ENCODE measurements at places on chromosomes 13 and 19.

DNA sequence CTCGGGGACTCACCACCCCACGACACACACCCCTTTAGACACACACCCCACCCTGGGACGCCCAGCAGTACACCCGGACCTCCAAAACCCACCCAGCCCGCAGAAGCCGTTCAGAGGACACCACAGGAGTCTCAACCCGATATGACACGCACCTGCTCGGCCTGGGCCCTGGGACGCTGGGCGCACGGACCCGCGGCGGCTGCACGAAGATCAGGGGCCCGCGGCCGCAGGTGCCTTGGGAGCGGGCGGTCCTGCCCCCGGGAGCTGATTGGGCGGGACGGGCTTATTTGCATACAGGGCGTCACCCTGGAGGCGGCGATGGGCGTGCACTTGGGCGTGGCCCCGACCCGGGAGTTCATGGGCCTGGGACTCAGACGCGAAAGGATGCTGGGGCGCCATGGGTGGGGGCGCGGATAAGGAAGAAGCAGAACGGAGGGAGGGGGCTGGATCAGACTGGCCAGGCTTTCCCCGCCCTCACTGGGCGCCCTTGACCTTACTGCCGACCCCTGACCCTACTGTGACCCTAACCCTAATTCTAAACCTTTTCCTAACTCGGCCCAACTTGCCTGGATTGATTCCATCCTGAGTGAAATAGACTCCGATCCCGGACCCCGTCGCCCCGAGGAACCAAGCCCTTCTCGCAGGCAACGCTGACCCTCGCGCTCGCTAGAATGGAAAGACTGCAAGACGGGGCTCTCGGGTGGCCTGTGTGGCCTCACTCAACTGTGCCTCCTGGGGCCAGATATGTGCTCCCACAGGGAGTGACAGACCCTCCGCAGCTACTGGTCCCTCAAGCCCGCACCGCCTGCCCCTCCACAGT is at the start of gene MEF2B:
MEF2B (minus strand) TSS at position 211 of the 820 bp plus-strand sequence. CDS start 19,528 bp downstream, outside the sequence.
- DNase-seq: no peak

GRCh38 chr13:103066079-103066780 is at the start of gene SLC10A2:
Gene SLC10A2, minus strand, starts transcription at chr13:103066417. Its CDS starts 168 bp downstream, at chr13:103066249.
- no peak for DNase-seq

GRCh38 chr19:17429641-17430113 is 9.8 kb downstream of the MVB12A start:
- no peak for DNase-seq

DNA sequence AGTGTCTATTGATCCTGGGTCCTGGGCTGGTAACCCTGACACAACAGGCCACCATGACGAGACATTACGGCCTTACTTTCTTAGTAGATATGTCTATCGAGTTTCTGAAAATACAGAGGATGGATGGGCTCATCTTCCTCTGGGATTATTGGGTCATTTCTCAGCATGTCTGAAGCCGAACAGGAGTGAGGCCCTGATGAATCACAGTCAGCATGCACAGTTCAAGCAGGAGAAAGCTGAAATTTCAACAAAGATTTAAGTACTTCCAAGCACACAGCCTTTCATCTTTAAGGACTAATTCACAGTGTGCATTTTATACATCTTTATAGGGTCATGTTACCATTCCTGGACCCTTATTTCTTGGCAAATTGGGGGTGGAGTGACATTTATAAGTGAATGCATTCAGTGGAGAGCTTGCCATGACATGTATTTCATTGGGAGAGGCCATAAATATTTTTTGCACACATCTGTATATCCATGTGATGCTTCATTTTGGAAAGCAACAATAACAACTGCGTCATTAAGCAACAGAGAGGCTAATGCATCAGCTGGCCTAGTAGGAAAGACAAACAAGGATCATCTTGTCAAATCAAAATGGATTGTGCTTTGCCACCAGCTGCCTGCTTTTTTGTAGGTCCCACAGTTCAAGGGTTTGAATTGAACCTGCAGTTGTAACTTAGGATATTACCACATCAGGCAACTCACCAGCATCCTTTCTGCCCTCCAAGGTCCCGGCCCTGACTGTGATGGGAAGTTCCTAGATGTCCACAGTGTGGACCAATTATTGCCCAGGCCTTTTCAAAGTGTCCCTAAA is 143.5 kb downstream of the DNAJC15 start:
- DNase-seq: no peak

DNA sequence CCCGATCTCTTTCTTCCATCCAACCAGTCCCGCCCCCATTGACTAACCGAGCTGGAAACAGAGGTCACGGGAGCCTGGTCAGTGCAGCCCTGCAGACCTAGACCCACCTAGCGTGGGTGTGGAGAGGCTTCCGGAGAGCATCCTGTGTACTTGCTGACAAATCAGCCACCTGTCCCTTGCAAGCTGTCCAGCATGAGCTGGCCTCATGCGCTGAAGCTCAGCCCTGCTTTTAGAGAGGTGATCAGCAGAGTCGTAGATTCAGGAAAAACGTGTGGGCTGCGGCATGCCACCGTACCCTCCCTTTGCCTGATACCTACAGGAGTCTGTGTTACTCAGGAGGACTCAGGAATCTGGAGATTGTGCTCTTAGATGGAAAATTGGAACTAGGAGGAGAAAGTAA is 80.3 kb upstream of the UQCRFS1 start:
- DNase-seq: no peak

DNA sequence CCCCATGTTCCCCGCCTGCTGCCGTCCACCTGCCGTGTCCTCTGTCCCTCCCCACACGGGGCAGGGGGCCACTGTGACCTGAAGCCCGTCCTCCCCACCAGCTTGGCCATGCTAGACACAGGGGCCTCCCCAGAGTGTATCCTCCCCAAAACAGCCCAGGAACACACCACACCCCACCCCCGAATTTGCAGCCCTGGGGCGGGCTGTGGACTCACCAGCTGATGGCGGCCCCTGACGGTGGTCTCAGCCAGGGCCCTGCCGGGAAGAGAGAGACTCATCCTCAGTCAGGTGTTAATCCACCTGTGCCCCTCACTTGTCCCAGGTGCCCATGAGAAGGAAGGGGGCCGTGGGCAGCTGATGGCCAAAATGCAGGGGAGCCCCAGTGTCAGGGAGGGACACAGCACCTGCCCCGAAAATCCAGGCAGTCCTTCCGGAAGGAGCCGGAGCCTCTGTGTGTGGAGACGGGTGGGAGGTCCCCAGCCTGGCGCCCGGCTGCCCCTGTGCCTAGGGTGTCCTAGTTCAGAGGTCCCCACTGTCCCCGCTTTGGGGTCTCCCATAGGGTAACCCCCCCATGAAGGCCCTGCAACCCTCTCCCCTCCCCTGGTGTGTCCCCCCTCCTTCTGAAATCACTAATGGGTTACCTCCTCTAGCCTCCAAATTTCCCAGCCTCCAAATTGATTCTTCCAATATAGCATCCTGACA is 39.3 kb upstream of the TCF3 start:
- DNase-seq: no peak

- no peak for DNase-seq
These were observed 826.0 kb upstream of the PRR20A start for GRCh38 chr13:56314765-56315164.

- no peak for DNase-seq
These were observed 6.1 kb downstream of the FSD1 start for GRCh38 chr19:4310247-4311121.

GRCh38 chr19:11168568-11168967 is 13.0 kb upstream of the SPC24 start:
- DNase-seq: no peak

GRCh38 chr13:39586151-39586550 is 16.8 kb downstream of the LHFPL6 start:
- DNase-seq: no peak

DNA sequence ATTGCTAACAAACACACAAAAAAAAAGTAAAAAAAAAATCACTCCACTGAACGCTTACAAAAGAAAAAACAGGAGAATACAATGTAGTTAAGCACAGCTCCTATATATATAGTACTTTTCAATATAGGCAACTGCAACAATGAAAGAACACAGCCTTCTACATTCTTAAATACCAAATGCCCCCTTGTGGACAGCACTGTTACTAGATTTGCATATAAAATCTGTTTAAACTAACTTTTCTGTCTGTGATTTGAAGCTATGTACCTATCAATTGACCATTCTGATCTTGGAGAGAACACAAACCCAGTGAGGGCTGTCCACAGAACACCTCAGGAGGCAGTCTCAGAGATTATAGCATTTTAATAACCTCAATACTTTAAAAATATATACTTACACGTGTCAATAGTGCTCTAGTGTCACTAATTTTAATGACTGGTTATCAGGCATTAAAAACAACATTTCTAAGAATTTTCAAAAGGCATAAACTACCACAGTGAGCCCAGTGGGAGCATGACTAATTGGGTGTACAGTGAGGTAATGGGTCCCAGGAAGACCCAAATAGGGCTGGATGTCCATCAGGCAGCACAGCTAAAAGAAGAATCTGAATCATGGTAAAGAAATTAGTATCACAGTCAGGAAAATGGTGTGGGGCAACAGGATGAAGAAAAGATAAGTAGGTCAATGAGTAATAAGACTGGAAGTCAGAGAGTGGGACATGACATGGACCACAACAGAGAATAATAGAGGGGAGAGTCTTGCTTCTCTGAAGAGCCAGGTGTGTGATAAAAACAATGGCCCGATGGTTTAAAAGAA is 22.2 kb downstream of the CCDC169 start:
- DNase-seq: no peak

DNA sequence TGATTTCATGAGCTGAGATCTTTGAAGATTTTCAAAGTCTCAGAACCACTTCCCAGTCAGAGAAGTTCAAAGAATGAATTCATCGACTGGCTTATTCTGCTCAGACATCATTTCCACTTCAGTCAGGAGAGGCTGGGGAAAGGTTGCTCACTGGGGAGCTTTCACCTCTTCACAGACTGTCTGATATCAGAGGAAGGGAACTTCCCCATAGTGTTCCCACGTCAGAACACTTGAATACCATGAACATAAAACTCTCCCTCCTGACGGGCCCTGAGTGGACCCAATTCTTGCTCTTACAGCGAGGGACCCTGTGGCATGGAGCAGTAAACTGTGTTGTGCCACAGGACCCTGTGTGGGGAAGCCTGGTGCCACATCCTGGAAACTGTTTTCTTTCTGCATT is 492.6 kb downstream of the COG6 start:
- no peak for DNase-seq

GRCh38 chr13:79018166-79018565 is 359.2 kb upstream of the OBI1 start:
- no peak for DNase-seq

DNA sequence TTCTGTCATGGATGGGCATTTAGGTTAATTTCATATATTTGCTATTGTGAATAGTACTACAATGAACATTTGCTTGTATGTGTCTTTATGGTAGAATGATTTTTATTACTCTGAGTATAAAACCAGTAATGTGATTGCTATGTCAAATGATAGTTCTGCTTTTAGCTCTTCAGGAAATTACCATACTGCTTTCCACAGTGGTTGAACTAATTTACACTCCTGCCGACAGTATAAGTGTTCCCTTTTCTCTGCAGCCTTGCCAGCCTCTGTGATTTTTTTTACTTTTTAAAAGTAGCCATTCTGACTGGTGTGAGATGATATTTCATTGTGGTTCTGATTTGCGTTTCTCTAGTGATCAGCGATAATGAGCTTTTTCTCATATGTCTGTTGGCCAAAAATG is 6.5 kb downstream of the SIGLEC7 start:
- DNase-seq: no peak

- DNase-seq: no peak
These were observed at the start of gene RASA3 for GRCh38 chr13:114132419-114133121. Gene RASA3, minus strand, starts transcription at chr13:114132623. Its CDS starts 134 bp downstream, at chr13:114132489.

GRCh38 chr13:98761126-98761985 is 8.9 kb upstream of the SLC15A1 start:
- DNase-seq: no peak

GRCh38 chr19:56142087-56142787 is 1.1 kb downstream of the ZNF444 start:
- no peak for DNase-seq

DNA sequence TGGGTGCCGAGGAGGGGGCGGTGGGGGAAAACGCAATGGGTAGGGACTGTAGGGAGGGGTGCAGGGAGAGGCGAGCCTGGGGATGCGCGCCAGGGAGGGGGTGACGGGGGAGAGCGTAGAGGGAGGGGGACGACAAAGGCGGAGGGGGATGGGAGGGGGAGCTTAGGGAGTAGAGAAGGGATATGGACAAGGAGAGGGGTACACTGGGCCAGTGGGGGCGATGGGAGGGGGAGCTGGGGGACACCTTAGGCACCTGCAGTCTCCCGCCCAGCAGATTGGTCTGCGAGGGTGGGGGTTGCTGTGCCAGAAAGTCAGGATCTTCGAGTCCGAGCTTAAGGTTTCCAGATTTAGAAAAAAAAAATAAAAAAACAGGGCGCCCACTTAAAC is 15.7 kb downstream of the CCDC124 start:
- DNase-seq: no peak

DNA sequence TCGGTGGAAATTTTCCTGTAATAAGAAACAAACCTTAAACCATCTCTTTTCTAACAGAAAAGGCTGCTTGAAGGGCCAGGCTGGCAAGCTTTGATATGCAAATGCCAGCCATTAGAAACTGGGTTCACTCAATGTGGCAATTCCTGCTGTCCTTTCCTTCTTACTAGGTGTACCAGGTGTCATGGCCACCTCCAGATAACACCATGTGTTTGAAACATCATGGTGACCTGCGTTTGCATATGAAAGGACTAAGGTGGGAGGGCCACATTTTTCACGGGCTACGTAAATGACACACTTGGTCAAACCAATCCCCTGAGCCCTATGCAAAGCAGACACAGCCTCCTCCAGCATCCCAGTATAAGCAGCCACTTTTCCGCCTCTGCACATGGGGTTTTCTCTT is 789.1 kb upstream of the SLITRK5 start:
- DNase-seq: no peak

GRCh38 chr13:32135056-32135390 is 103.4 kb downstream of the FRY start:
- DNase-seq: no peak

DNA sequence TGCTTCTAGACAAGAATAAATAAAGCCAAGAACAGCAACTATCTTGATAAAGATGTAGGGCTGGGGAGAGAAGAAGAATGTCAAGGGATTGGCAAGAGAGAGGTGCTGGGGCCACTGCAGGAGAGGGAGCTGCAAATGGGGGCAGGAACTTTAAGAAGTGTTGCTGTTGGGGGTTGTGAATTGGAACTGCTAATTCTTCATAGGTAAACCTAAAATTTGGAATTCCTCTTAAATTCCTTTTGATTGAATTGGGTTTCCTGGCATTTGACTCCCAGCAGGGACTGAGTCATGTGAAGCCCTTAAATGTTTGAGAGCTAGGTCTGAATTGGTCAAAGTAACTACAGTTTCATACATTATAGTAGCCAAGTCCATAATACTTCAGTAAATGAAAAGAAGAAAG is 305.6 kb upstream of the TMTC4 start:
- DNase-seq: no peak

- DNase-seq: no peak
These were observed 24.2 kb downstream of the UHRF1 start for GRCh38 chr19:4933528-4933927.

DNA sequence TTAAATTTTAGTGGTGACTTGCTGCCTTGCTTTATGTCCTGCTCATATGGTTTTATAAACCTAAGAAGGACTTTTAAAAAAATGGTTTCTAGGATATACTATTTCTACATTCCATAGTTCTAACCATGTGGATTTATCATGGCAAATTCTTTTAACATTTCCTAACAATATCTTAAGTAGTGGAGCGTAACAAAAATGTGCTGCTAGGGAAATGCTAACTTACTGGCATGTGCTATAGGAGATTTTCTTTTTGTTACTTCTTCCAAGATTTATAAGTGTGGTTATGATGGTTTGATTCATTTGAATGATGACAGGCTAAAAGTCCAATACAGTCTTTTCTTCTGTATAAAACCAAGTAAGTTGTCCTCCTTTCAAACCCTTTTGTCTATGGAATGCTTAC is 713.7 kb downstream of the SLITRK1 start:
- no peak for DNase-seq

GRCh38 chr13:97945342-97945741 is 8.1 kb upstream of the IPO5 start:
- no peak for DNase-seq
